Mesothelial cell of epicardium (in vitro differentiated cells): ENCODE measurements at places on chromosomes 11 and 22. TPM values are rescaled to one million over a fixed set of nuclear protein-coding genes. Genes with fewer than 3 reads are reported as not detected.

Gene APOL6
- 1.1 to 1.2 TPM (median 1.2 TPM) in 3 replicates for total RNA-seq

Gene POTEH
- total RNA-seq, result 0.11 TPM in 1 of 3 replicates, not detected in the others

Gene SAC3D1
- 15.3 to 16.3 TPM (median 16.1 TPM) in 3 replicates for total RNA-seq

GRCh38 chr22:34198976-34199375 is 278.7 kb upstream of the LARGE1 start:
- peaks cover 26% of the 10 kb centered on the region for H3K27me3 ChIP-seq
- no peak overlapping the region for H3K27ac ChIP-seq
- no peaks in the 10 kb centered on the region for H3K36me3 ChIP-seq
- H3K4me1 ChIP-seq, result no peaks in the 10 kb centered on the region

DNA sequence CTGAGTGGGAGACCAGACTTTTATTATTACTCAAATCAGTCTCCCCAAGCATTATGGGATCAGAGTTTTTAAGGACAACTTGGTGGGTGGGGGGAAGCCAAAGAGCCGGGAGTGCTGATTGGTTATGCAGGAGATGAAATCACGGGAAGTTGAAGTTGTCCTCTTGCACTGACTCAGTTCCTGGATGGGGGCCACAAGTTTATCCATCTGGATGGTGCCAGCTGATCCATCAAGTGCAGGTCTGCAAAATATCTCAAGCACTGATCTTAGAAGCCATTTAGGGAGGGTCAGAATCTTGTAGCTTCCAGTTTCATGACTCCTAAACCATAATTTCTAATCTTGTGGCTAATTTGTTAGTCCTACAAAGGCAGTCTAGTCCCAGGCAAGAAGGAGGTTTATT is 53.5 kb upstream of the LMO1 start:
- DNase-seq, result no peak
- H3K4me1 ChIP-seq, result peaks cover 27% of the 10 kb centered on the region
- H3K27ac ChIP-seq, result no peak overlapping the region
- no peaks in the 10 kb centered on the region for H3K36me3 ChIP-seq
- H3K4me3 ChIP-seq, result no peak overlapping the region
- H3K27me3 ChIP-seq, result peaks cover 27% of the 10 kb centered on the region

DNA sequence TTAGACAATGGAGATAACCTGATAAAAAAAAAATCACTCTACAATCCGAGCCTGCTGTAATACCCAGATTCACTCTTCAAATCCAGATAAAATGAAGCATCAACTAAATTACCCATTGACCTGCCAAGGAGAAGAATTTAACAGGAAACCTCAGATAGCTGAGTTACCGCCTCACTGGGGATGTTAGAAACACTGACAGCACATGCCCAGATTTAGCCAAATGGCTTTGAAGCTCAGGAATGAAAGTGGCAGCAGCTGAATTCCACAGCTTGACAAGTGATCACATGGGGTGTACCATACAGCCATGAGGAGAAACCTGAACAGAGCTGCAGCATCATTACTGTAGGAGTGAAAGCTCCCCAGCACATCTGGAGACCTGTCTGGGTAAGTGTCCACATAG is 807.6 kb downstream of the DLG2 start:
- DNase-seq, result no peak
- no peak overlapping the region for H3K27ac ChIP-seq
- H3K4me1 ChIP-seq, result peaks cover 10% of the 10 kb centered on the region
- H3K4me3 ChIP-seq, result no peak overlapping the region
- peaks cover 6% of the 10 kb centered on the region for H3K27me3 ChIP-seq

Gene ACAD8
- 23.1 to 24.4 TPM (median 23.1 TPM) in 3 replicates for total RNA-seq

Gene CDC42EP1
- 38.5 to 39.1 TPM (median 38.8 TPM) in 3 replicates for total RNA-seq

DNA sequence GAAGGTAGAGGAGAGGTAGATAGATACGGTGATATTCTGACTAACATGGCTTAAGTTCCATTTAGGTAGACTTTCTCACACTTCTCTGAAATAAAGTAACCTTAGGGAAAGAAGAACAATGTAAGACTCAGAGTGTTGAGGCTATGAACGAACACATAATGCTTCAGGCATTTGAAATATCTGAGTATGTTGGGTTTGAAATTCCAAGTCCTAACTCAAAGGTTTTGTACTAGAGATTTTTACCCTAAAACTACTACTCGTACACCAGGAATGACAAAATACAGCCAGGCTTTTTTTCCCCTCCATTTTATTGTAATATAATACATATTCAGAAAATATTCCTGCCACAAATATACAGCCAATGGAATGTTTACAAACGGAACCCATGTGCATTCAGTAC is 592.6 kb downstream of the ETS1 start:
- no peak overlapping the region for H3K4me3 ChIP-seq
- H3K27me3 ChIP-seq, result no peaks in the 10 kb centered on the region
- H3K36me3 ChIP-seq, result no peaks in the 10 kb centered on the region

DNA sequence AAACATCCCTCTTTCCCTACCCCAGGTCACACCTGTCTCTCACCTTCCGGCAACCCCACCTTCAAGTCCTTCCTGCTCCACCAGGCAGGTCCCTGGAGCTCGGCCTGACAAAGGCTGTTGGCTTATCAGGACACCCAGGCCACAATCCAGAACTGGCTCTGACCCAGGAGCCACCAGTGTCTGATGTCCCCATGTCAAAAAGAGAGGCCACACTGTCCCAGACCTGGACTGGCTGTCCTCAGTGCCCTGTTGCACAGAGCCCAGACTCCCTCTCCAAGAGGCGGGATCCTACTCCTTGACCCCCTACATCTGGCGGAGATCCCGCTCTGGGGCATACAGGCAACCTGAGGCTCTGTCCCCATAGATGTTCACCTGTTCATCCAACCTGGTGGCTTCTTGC is 116.0 kb downstream of the MN1 start:
- H3K27ac ChIP-seq, result peak overlapping the region; percentile 1
- H3K27me3 ChIP-seq, result no peaks in the 10 kb centered on the region

DNA sequence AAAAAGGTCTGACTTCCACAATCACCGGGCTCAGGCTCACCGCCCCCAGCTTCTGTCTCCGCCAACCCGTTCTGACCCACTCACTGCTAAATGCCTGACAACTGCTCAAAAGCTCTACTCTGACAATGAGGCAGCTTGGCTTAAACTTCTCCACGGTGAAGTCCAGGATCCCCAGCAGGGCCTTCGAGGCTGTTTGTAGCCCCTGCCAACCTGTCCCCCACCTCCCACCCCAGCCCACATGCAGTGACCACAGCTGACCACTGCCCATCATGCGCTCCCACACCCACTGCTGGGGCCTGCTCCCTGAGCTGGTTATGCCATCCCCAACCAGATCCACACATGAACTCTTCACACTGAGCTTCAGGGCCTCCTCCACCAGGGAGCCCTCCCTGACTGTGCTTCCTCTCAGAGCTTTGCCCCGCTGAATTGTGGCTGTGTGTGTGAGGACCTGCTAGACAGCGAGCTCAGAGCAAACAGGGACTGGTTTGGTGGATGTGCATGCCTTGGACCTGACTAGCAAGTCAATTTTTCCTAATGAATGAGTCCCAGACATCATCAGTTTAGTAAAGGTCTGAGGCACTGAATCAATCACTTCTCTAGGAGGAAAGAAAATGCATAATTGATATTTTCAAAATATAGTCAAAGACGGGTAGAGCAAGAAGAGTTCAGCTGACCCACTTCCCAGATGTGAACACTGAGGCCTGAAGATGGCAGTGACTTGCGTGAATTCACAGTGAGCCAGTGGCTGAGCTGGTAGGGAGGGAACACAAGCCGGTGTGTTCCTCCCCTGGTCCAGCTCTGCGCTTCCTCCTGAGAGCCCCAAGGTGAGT is 7.7 kb downstream of the LRRC32 start:
- peaks cover 9% of the 10 kb centered on the region for H3K4me1 ChIP-seq
- peaks cover 3% of the 10 kb centered on the region for H3K36me3 ChIP-seq
- H3K27me3 ChIP-seq, result no peaks in the 10 kb centered on the region
- no peak overlapping the region for H3K27ac ChIP-seq
- H3K4me3 ChIP-seq, result no peak overlapping the region
- no peak for DNase-seq

Gene C11orf54
- 29.0 to 37.7 TPM (median 34.5 TPM) in 3 replicates for total RNA-seq

Gene TSPAN32
- 0.94 to 1.8 TPM (median 1.2 TPM) in 3 replicates for total RNA-seq

GRCh38 chr11:17607591-17608570 is 60.8 kb downstream of the OTOG start:
- no peak for DNase-seq
- no peak overlapping the region for H3K27ac ChIP-seq
- H3K4me1 ChIP-seq, result no peaks in the 10 kb centered on the region
- H3K36me3 ChIP-seq, result no peaks in the 10 kb centered on the region

DNA sequence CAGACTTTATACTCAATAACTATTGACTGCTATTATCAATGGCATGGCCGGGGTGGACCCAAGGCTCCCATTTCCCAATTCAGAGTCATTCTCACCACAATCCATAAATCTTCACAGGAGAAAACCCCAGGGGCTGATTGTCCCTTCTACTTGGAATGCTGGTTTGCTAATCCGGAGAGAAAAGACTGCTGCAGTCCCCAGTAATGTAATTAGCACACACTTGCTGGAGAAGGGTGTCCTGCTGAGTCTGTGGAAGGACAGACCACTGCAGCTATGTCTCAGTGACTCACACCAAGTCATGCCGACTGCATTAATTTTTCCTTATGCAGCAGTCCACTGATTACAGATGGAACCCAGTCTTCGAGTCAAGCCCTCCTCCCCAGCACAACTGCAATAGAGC is 5.9 kb upstream of the ETS1 start:
- no peaks in the 10 kb centered on the region for H3K4me1 ChIP-seq
- no peak overlapping the region for H3K27ac ChIP-seq

Gene AMPD3
- 6.8 to 7.5 TPM (median 7.5 TPM) in 3 replicates for total RNA-seq

DNA sequence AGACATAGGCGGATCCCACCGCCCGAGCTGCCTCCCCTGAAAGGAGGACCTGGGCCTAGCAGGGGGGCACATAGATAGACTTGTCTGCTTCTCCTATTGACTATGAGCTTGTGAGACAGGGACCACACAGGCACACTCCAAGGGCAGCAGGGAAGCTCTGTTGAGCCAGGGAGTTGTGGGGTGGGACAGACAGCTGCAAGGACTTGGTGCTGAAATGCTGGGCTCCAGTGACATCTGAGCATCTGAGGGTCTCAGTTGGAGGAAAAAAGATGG is 53.4 kb upstream of the ANO1 start:
- H3K4me3 ChIP-seq, result no peak overlapping the region
- H3K36me3 ChIP-seq, result no peaks in the 10 kb centered on the region
- peaks cover 15% of the 10 kb centered on the region for H3K4me1 ChIP-seq
- H3K27ac ChIP-seq, result no peak overlapping the region
- no peak for DNase-seq

DNA sequence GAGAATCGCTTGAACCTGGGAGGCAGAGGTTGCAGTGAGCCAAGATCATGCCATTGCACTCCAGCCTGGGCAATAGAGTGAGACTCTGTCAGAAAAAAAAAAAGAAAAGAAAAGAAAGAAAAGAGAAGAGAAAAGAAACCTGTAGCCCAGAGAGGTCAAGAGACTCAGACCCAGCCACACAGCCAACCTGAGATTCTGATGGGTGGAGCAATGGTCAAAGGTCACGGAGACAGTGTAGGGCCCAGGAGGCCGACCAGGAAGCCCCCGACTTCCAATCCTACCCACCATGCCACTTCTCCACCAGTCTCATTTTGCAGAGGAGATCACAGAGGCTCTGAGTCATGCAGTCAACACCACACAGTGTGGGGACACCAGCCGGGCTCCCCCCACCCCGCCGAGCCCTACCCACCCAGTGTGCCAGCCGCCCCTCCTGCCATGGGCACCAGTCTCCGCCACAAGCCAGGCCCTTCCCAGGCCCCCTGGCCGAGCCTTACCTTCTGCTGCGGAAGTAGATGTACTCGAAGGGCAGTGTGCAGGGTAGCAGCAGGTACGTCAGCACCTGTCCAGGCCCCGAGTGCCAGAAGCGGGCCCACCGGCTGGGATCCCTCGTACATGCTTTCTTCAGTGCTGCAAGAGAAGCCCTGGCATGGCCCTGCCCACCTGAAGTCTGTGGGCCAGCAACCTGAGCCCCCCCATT is 7.9 kb downstream of the PNPLA5 start:
- peaks cover 46% of the 10 kb centered on the region for H3K27me3 ChIP-seq
- H3K27ac ChIP-seq, result no peak overlapping the region
- no peaks in the 10 kb centered on the region for H3K36me3 ChIP-seq
- H3K4me1 ChIP-seq, result no peaks in the 10 kb centered on the region

- H3K4me3 ChIP-seq, result no peak overlapping the region
- no peak overlapping the region for H3K27ac ChIP-seq
- H3K36me3 ChIP-seq, result peaks cover 46% of the 10 kb centered on the region
- no peaks in the 10 kb centered on the region for H3K27me3 ChIP-seq
- peaks cover 15% of the 10 kb centered on the region for H3K4me1 ChIP-seq
Observed at GRCh38 chr22:45696227-45696626, 24.6 kb downstream of the ATXN10 start.

GRCh38 chr11:106585061-106585460 is 433.2 kb downstream of the GUCY1A2 start:
- no peaks in the 10 kb centered on the region for H3K27me3 ChIP-seq
- DNase-seq, result no peak
- H3K4me3 ChIP-seq, result no peak overlapping the region
- H3K36me3 ChIP-seq, result peaks cover 3% of the 10 kb centered on the region
- H3K27ac ChIP-seq, result no peak overlapping the region
- no peaks in the 10 kb centered on the region for H3K4me1 ChIP-seq

Gene ADORA2A
- total RNA-seq, result 8.3 to 10.8 TPM (median 9.4 TPM) in 3 replicates

- H3K36me3 ChIP-seq, result peaks cover 6% of the 10 kb centered on the region
- H3K27me3 ChIP-seq, result peaks cover 3% of the 10 kb centered on the region
- DNase-seq, result no peak
- peaks cover 5% of the 10 kb centered on the region for H3K4me1 ChIP-seq
- no peak overlapping the region for H3K4me3 ChIP-seq
Observed at GRCh38 chr11:32706985-32707741, 87.3 kb downstream of the CCDC73 start.

Gene OR5P2
- total RNA-seq, result 1.7 to 3.0 TPM (median 2.1 TPM) in 3 replicates

DNA sequence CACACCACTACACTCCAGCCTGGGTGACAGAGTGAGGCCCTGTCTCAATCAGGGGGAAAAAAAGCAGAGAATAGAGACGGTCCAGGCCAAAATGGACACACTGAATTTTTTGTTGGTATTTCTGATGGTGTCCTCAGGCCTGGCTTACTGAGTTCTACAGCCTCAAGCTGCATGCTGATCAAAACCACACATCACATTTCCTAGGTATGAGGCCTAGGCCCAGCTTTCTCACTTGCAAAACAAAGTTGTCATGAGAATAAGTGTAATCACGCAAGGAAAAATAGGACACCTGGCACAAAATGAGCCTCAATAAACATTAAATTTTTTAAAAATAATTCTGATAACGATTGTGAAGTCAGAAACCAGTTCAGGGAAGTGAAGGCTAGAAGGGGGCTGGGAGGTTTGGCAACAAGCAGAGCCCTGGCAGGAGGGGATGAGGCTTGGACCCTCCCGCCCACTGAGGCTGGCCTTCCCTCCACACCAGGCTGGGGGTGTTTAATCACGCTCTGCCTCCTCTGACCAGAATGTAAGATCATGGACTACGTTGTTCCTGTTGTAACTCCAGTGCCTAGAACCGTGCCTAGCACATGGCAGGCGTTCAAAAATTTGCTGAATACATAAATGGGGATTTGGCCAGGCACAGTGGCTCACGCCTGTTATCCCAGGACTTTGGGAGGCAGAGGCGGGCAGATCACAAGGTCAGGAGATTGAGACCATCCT is 18.1 kb downstream of the PACSIN2 start:
- no peak overlapping the region for H3K4me3 ChIP-seq
- peaks cover 7% of the 10 kb centered on the region for H3K36me3 ChIP-seq
- H3K27me3 ChIP-seq, result no peaks in the 10 kb centered on the region

Gene OR5L1
- total RNA-seq, result not detected in 3 replicates

- H3K27me3 ChIP-seq, result peaks cover 5% of the 10 kb centered on the region
- peaks cover 3% of the 10 kb centered on the region for H3K36me3 ChIP-seq
- peak; percentile 82 for DNase-seq
- H3K4me1 ChIP-seq, result peaks cover 56% of the 10 kb centered on the region
Observed at GRCh38 chr11:112320668-112321067, 60.0 kb upstream of the PLET1 start.
